Glutamatergic neuron (in vitro differentiated cells): ENCODE measurements at places on chromosomes 2 and 18. TPM values are rescaled to one million over a fixed set of nuclear protein-coding genes. Genes with fewer than 3 reads are reported as not detected.

Gene KIDINS220
- 188 TPM for total RNA-seq

Gene TBR1
- total RNA-seq, result not detected

GRCh38 chr2:95728878-95729596 lies 137.2 kb downstream of the TRIM43 start:
- H3K27ac ChIP-seq, result no peak overlapping the region
- H3K27me3 ChIP-seq, result peaks cover 3% of the 10 kb centered on the region
- no peaks in the 10 kb centered on the region for H3K4me1 ChIP-seq
- H3K4me3 ChIP-seq, result no peak overlapping the region

GRCh38 chr18:63907664-63908063 lies at the start of gene SERPINB10:
TSS of gene SERPINB10 (plus strand) at chr18:63907958. CDS start at chr18:63915511, 7,553 bp downstream.
- H3K27ac ChIP-seq, result no peak within 1 kb of the TSS
- DNase-seq, result no peak
- H3K4me1 ChIP-seq, result no peaks in the 10 kb centered on the region
- H3K27me3 ChIP-seq, result no peaks in the 10 kb centered on the region
- H3K36me3 ChIP-seq, result no peaks in the 10 kb centered on the region
- H3K4me3 ChIP-seq, result no peak within 1 kb of the TSS

DNA sequence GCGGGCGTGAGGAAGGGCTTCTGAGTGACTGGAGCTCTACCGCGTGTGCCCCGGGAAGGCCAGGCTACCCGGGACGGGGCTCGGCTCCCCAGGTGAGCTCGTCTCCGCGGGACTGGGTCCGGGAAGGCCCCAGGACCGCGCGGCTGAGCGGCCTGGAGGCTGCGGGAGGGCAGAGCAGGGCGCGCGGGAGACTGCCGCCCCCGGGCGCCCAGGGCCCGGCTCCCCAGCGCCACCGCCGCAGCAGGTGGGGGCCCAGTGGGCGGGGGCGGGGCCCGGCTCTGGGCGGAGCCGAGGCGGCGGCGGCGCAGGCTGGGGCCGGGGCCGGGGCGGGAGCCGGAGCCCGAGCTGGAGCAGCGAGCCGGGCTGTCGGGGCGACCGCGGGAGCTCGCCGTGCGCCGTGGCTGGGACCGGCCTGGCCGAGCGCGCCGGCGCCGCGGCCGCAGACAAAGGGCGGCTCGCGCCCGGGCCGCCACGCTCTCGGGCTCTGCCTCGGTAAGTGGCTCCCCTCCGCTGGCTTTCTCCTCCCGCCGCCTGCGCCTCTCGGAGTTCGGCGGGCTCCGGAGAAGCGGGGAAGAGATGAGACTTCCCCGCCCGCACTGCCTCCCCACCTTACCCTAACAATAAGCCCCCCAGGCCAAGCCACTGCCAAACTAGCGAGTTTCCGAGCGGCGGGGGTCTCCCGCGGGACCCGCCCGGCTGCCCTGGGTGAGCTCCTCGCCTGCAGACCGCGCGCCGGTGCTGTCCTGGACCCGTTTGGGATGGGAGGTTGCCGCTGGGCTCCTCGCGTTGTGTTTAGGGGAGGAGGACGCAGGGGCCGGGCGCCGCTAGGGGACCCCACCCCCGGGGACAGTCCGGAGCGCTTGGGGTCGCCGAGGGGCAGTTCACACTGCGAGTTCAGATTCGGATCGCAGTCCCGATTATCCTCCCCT lies at the start of gene MAPK4:
TSS of gene MAPK4 (plus strand) at position 336 of the 929 bp plus-strand sequence. CDS start 103,872 bp downstream, outside the sequence.
- peaks cover 11% of the 10 kb centered on the region for H3K4me1 ChIP-seq
- peak; percentile 59 for DNase-seq
- H3K27ac ChIP-seq, result no peak within 1 kb of the TSS
- H3K27me3 ChIP-seq, result peaks cover 27% of the 10 kb centered on the region
- peak within 1 kb of the TSS; percentile 88 for H3K4me3 ChIP-seq

- peak overlapping the region; percentile 63 for H3K4me3 ChIP-seq
- DNase-seq, result no peak
- peak overlapping the region; percentile 96 for H3K27ac ChIP-seq
- H3K36me3 ChIP-seq, result peaks cover 5% of the 10 kb centered on the region
- H3K4me1 ChIP-seq, result peaks cover 36% of the 10 kb centered on the region
Observed at GRCh38 chr18:75783566-75784281, 356.2 kb upstream of the SMIM21 start.

DNA sequence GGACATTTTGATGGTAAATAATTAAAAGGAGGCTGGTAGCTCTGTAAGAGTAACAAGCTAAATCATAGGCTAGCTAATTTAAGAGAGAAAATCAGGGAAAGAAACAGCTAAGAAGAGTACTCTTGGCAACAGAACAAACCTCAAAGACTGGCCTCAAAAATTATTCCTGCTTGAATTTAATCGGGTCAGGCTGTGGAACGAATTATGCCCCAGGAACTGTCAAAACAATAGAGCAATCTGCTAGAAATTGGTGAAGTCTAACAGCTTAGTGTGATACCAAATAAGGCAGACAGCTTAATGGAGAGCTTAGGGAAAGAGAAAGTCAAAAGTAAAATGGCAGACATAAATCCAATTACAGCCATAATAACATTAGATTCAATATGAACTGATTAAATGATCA lies 215.7 kb downstream of the MREG start:
- no peak overlapping the region for H3K27ac ChIP-seq
- no peak for DNase-seq
- no peak overlapping the region for H3K4me3 ChIP-seq
- no peaks in the 10 kb centered on the region for H3K4me1 ChIP-seq
- H3K27me3 ChIP-seq, result no peaks in the 10 kb centered on the region

Gene FAM228A
- total RNA-seq, result 0.69 TPM

DNA sequence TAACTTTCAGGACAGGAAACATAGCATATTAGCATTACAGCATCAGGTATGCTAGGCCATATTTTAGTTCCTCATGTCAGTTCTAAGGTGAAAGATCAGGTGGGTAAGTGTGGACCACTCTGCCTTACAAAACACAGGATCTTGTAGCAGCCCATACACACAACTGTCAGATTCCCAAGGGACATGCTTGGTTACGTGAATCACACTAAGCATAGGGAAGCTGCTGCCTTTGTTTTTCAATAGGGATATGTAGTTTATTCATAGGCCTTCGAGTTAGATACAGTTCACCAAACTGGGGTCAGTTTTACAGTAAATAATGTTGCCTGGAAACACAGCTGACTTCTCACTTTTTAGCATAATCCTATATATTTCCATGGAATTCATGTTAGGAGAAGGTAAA lies 116.1 kb upstream of the OTX1 start:
- no peak overlapping the region for H3K4me3 ChIP-seq
- no peak for DNase-seq
- no peaks in the 10 kb centered on the region for H3K36me3 ChIP-seq
- no peak overlapping the region for H3K27ac ChIP-seq
- H3K4me1 ChIP-seq, result peaks cover 7% of the 10 kb centered on the region

Gene APCDD1
- 171 TPM for total RNA-seq

- H3K27ac ChIP-seq, result no peak overlapping the region
- H3K4me3 ChIP-seq, result no peak overlapping the region
- H3K27me3 ChIP-seq, result no peaks in the 10 kb centered on the region
- no peaks in the 10 kb centered on the region for H3K36me3 ChIP-seq
- DNase-seq, result no peak
Observed at GRCh38 chr2:64792995-64793639, 139.4 kb upstream of the SERTAD2 start.

GRCh38 chr2:56204556-56204955 lies 20.8 kb downstream of the CCDC85A start:
- H3K4me3 ChIP-seq, result peak overlapping the region; percentile 31
- H3K36me3 ChIP-seq, result peaks cover 6% of the 10 kb centered on the region
- no peak for DNase-seq
- no peaks in the 10 kb centered on the region for H3K27me3 ChIP-seq

DNA sequence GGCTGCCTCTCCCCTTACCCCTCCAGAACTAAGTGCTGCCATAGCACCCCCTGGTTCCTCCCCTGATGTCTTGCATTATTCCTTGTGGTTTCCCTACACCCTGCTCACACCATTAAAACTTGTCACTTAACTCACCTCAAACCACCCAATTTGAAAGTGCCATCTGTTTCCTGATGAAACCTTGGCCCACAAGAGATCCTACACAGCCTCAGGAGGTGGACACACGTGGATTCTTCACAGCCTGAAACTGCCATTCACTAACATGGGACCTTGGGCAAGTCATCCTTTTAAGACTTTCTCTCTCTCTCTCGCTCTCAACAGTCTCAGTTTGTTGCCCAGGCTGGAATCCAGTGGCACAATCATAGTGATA lies 27.5 kb upstream of the FAM124B start:
- peaks cover 5% of the 10 kb centered on the region for H3K27me3 ChIP-seq
- DNase-seq, result no peak
- H3K4me3 ChIP-seq, result no peak overlapping the region
- peaks cover 4% of the 10 kb centered on the region for H3K36me3 ChIP-seq

- peaks cover 16% of the 10 kb centered on the region for H3K4me1 ChIP-seq
- peaks cover 6% of the 10 kb centered on the region for H3K36me3 ChIP-seq
- H3K27me3 ChIP-seq, result peaks cover 6% of the 10 kb centered on the region
- peak overlapping the region; percentile 10 for H3K4me3 ChIP-seq
- DNase-seq, result no peak
Observed at GRCh38 chr2:26623541-26624495, 17.3 kb downstream of the CIB4 start.

DNA sequence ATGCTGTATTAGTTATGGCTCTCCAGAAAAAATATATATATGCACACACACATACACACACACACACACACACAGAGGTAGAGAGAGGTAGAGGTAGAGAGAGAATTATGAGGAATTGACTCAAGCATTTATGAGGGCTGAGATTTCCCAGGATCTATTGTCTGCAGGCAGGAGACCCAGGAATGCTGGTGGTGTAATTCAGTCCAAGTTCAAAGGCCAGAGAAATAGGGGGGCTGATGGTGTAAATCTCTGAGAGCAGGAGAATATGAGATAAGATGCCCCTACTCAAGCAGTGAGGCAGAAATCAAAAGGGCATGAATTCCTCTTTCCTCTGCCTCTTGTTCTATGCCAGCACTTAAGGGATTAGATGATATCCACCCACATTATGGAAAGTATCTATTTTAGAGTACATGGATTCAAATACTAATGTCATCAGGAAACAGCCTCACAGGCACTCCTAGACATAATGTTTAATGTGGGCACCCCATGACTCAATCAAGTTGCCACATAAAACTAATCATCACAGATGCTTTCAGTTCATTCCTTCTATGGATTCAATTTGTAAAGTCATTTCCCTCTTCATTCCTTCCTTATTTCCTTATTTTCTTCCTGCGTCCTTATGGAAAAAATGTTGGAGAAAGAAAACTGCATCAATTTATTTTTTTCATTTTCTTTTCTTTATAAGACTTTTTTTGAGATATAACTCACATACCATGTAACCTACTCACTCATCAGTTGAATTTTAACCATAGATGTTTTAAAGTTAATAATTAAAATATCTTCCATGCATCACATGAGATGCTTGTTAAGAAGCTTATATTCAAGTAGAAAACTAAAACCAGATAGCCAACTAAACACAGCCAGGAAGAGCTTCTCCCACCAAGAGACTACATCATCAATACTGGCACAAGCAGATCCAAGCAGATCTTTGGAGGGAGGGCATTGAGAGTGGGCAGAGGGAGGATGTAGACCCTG lies 406.2 kb downstream of the MBD2 start:
- no peaks in the 10 kb centered on the region for H3K36me3 ChIP-seq
- H3K27ac ChIP-seq, result no peak overlapping the region
- peaks cover 3% of the 10 kb centered on the region for H3K27me3 ChIP-seq

DNA sequence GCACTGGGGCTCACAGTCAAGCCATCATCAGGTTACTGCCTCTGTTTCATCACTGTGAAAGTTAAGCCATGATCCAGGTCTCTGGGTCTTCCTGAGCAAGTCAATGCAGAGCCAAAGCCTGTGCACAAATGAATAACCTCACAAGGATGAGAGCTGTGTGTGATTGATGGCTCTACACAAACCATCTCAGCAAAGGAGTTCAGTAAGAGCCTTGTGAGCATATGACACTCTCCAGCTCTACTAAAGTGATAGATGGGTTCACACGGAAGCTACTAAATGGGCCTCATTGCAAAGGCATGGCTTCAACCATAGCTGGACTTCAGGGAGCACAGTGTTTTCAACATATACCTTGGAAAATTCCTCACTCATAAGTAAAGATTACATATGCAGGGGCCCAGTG lies 101.5 kb downstream of the AFF3 start:
- peaks cover 3% of the 10 kb centered on the region for H3K27me3 ChIP-seq
- H3K27ac ChIP-seq, result no peak overlapping the region
- no peak for DNase-seq
- H3K4me1 ChIP-seq, result peaks cover 45% of the 10 kb centered on the region
- no peaks in the 10 kb centered on the region for H3K36me3 ChIP-seq
